LHCN-M2 (cell line): ENCODE measurements at places on chromosomes 4 and X. TPM values are rescaled to one million over a fixed set of nuclear protein-coding genes. Genes with fewer than 3 reads are reported as not detected.

NXF2B gene
- not detected in 2 replicates for total RNA-seq

RHOH gene
- total RNA-seq, result 0.75 and 0.90 TPM in 2 replicates

DNA sequence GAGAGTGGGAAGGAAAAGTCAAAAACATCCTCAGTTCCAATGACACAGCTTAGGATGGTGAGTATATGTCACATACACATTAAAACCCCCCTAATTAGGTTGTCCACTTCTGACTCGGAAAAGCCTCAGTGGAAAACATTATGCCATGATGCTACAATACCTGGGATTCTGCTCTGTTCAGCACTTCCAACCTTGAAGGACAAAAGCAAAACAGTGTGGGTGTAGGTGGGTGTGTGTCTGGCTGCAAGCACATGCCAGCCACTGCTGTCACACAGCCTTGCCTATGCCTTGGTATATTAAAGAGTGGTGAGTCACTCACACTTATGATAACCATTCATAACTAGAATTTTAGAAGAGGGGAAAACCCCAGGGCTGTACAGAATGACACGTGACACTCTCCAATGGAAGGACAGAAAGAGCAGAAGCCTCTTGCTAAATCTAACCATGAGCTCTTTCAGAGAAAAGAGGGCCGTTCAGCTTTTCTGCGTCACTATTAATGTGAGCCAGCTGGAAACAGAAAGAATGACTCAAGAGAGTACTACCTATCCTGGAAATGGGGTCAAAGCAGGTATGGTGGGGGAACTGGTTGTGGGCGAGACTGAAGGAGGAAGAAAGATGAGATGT, 159.6 kb downstream of the TET2 start:
- DNase-seq, result no peak

- peak; percentile 33 for DNase-seq
Measured at GRCh38 chrX:18290200-18290599, 64.3 kb downstream of the SCML2 start.

DNA sequence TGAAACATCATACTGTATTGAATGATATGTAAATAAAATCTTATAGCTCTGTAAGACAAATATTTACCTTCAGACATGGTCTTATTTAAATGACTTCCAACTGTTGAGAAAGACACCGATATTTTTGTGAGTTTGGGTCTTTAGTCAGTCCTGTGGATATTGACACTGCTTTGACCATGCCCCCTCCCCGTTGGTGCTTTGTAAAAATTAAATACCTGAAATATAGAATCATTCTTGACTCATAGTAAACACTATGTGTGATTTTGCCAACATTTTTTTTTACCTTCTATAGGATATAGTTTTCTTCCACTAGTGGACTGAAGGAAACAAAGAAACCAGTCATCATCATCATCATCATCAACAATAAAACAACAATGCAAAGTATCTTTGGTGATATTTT, 114.3 kb upstream of the HS3ST1 start:
- no peak for DNase-seq

DNA sequence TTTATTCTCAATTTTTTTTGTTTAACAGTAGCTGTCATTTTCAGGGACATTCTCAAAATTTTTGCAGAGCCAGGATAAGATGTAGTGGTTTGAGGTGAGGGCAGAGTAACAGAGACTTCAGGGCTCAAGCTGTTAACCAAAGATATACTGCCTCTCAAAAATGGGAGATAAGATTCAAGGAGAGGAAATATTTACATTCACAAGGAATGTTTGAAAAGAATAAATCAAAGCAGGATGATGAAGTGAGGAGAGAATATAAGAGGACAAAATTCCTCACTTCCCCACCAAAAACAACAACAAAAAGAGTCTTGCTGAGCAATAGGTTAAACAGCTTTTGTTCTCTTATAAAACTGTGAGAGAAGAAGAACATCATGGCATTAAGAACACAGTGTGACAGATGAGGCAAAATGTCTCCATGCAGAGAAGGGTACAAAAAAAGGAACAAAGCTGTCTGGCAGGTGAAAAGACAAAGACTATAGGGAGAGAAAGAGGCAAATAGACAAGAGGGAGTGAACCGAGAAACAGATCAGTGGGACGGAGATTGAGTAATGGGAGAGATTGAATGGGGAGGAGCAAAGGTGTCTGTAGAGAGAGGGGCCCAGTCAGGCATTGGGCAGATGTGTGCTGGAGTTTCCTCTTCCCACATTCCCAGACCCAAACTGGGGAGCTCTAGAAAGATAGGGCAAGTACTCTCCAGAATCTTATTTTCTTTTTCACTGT, 106.1 kb upstream of the TMEM150C start:
- DNase-seq, result no peak
